ENCODE measurements at places on chromosomes 3 and 15.
A peak's percentile ranks its signal among the peaks of the same experiment; 100 is the strongest.

GRCh38 chr3:69684309-69684961 is 54.8 kb upstream of the MITF start:
- DNase-seq: no peak

DNA sequence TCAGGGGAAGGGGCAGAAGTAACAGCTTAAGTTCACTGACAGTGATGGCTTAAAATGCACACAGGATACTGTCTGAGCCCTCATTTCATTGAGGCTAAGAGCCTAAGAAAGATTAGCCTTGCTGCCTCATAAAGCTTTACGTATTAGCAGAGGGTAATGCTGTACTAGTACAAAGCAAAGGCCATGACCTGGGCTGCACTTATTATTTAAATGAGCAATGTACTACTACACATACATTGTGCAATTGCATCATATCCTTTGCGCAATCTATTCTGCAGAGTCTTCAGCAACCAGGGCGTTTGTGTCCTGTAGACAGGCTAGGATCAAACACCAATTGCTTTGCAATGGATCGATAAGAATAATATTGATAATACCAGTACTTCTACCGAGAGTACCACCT is 221.8 kb downstream of the TPRG1 start:
- DNase-seq: peak; percentile 73

GRCh38 chr15:35304389-35304788 is 219.3 kb upstream of the NANOGP8 start:
- DNase-seq: peak; percentile 49

DNA sequence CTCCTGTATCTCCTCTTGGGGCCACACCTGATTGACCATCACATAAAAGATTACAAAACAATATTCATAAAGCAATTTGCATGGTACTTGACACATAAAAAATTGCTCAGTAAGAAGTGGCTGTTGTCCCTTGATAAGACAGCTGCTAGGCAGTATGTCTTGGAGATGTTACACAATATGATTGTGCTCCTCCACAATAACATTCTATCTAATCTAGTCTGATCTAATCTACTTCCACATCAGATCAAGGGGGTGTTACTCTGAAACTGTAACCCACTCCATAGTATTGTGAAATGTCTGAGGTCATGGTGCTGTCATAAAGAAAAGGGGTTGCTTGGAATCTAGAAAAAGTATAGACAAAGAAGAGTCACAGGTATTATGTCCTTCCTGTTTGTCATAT is 23.4 kb upstream of the AQP9 start:
- no peak for DNase-seq

DNA sequence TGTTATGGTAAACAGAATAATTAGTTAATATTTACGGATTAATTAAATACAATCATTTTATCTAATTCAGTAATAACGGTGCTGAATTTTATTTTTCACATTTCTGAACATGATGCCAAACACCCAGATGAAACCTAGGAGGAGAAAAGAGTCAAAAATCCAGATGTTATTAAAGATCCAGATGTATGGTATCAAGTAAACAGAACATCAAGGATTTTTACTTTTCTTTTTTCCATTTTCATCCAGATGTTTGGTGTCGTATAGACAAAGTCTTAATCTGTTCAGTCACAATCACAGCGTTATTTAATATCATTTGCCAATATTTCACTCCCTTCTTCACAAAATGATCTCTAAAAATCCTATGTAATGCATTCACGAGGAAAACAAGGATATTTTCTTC is 64.0 kb upstream of the NR2F2 start:
- no peak for DNase-seq

GRCh38 chr3:4928277-4928789 is 50.9 kb upstream of the BHLHE40 start:
- no peak for DNase-seq

DNA sequence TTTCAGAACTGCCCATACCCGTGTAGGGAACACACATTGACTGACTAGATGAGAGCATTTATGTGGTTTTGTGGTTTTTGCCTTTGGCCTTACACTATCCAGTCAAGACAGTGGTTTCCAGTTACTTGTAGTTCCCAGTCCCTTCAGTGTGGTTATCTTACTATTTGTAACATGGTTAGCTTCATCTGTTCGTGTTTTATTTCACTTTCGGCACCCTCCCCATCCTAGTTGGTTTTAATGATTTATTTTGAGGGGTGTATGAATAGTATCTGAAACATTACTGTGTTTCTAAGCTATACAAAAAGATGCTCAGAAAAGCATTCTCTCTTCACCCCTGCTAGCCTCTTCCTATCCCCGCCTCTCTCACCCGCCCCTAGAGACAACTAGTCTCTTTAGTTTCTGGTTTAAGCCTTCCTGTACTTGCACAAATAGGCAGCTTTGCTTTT is 14.1 kb downstream of the LYSMD4 start:
- DNase-seq: peak; percentile 71

DNA sequence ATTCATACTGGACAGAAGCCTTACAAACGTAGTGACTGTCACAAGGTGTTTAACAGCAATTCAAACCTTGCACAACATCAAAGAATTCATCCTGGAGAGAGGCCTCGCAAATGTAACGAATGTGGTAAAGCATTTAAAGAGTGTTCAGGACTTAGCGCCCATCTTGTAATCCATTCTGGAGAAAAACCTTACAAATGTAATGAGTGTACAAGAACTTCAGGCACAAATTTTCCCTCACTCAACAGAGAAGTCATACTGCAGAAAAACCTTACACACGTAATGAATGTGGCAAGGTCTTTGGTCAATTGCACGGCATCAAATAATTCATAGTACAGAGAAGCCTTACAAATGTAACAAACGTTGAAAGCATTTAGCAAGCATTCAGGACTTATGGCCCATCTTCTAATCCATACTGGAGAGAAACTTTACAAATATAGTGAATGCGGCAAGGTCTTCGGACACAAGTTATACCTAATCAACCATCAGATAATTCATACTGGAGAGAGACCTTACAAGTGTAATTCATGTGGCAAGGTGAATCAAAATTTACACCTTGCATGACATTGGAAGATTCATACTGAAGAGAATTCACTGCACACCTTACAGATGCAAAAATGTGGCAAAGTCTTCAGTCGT is 27.5 kb downstream of the SPCS1 start:
- no peak for DNase-seq

DNA sequence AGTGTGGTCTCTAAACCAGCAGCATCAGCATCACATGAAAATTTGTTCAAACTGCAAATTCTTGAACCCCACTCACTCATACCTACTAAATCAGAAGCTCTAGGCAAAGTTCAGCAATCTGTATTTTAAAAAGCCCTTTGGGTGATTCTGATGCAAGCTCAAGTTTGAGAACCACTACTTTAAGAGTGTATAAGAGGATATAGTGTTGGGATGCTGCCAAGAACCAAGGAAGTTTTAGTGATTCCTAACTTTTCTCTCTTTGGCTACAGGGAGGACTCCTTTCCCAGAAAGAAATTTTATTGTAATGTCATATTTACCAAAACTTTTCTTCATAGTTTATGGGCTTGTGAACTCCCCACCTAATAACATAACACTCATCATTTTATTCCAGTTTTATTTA is 422.2 kb downstream of the TBC1D5 start:
- peak; percentile 32 for DNase-seq

DNA sequence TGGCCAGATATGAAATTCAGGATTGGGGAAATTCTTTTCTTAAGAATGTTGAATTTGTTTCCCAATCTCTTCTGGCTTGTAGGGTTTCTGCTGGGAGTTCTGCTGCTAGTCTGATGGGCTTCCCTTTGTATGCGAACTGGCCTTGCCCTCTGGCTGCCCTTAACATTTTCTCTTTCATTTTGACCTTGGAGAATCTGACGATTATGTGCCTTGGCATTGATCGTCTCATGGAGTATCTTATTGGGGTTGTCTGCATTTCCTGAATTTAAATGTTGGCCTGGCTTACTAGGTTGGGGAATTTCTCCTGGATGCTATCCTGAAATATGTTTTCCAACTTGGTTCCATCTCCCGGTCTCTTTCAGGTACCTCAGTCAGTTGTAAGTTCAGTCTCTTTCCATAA is 152.2 kb downstream of the CFAP20DC start:
- no peak for DNase-seq

- DNase-seq: no peak
Observed at GRCh38 chr15:70517194-70517590, 246.2 kb downstream of the UACA start.

GRCh38 chr3:73552700-73553099 is 72.0 kb downstream of the PDZRN3 start:
- DNase-seq: peak; percentile 59

- DNase-seq: no peak
Observed at GRCh38 chr15:72178976-72179585, 18.5 kb downstream of the GRAMD2A start.

GRCh38 chr3:25463836-25464418 is 35.9 kb downstream of the RARB start:
- DNase-seq: peak; percentile 21

DNA sequence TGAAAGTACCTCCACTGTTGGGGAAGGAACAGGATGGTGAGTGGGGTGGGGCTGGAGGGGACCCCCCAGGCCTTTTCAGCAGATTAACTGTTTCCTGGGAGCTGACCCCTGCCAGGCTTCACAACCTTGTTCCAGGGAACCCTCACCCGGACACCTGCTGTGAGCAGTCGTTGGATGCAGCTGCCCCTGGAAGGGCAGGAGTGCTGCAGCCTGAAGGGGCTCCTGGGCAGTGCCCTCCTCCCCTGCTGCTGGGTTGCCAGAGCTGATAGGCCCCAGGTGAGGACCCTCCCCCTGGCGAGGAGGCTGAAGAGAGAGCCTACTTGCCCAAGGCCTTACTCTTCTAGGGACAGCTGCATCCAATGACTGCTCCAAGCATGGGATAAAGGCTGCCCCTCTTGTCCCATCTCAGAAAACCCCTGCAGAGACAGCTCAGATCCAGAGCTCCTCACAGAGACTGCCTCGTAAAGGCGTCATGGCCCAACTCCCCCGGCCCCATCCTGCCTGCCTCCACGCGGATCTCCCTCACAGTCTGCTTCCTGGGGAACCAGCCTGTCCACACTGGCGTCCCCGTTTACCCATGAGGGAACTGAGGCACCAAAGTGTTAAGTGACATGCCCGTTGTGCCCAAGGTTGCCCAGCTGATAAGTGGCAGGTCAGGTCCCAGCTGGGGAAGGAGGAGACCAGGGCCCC is 193.4 kb upstream of the LINGO1 start:
- DNase-seq: no peak

GRCh38 chr3:134485075-134485717 is 589 bp downstream of the ANAPC13 start:
- DNase-seq: peak; percentile 39

GRCh38 chr3:62019906-62020305 is 353.4 kb downstream of the FEZF2 start:
- DNase-seq: no peak

DNA sequence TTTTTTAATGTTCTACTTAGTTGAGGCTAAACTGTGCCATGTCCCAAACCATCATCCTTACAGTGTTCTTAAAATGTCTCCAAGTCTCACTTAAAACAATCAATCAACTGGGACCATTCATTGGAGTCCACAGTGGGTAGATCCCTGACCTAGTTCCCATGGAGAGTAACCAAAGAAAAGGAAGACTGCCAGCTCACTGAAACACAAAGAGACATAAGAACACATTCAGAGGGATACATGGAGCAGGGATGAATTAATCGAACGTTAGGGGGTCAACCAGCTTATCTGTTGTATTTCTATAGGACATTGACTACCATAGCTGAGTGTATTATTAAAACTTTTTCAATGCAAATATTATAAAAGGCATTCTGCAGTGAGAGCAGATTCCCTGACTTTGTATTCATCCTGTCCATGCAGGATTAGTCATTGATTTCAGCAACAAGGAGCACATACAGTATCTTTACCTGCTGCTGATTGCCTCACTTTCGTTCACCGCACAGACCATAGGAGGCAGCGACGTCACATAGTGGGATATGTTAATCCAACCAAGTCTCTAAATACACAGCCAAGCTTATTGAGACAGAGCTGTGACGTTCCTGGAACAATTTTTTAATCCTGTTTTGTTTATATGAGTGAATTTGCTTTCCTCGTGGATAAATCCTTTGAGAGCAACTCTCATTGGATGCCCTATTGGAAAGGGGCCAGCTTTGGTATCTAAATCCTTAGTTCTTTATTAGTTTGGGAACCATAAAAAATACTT is 364.9 kb upstream of the RBMS3 start:
- DNase-seq: peak; percentile 95

GRCh38 chr3:117728226-117728625 is 1018.6 kb downstream of the TUSC7 start:
- no peak for DNase-seq

- DNase-seq: no peak
Observed at GRCh38 chr3:99872923-99873254, 55.2 kb downstream of the CMSS1 start.

DNA sequence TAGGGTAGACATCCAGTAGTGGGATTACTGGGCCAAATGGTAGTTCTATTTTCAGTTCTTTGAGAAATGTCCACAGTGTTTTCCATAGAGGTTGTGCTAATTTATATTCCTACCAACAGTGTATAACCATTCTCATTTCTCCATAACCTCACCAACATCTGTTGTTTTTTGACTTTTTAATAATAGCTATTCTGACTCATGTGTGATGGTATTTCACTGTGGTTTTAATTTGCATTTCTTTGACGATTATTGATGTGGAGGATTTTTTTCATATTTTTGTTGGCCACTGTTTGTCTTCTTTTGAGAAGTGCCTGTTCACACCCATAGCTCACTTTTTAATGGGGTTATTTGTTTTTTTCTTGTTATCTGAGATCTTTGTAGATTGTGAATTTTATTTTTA is 125.2 kb downstream of the CFAP20DC start:
- DNase-seq: peak; percentile 63

DNA sequence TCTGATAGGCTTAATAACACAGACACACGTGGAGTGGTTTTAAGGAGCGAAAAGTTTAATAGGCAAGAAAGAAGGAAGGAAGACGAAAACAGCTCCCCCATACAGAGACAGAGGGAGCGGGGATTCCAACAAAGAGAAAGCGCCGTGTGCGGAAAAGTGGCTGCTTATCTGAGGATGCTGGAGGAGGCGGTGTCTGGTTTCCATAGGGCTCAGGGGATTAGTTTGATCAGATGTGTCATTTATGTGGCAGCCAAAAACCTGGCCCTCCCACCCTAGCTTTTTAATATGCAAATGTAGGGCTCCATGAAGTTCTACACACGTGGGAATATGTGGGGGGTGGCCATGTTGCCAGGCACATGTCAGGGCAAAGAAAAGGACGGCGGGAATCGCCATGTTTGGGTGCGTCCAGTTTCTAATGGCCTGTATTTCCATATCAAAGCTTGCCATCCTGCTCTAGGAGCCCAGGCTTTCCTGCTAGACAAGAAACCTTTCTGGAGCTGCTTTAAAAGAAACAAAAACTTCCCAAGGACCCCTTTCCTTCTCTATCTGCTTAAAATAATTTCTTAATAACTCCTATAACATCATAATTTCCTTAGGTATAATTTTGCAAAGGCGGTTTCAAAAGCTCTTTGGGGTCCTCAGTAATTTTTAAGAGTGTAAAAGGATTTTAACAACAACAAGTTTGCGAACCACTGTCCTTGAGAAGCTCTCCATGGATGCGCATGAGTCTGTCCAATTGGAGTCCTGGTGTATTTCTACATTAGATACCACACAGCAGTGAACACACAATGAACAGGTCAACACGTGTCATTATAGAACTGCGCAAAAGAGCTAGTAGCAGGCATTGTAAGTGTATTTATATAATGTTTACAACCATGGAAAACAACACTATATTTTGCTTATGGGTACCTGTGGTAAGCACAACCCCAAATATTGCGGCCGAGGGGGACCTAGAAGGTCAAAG is 622 bp upstream of the ZNF589 start:
- no peak for DNase-seq

GRCh38 chr3:19107719-19108118 is 40.6 kb upstream of the KCNH8 start:
- DNase-seq: no peak
